Esophagus squamous epithelium (tissue), 5 donors: ENCODE measurements at places on chromosomes 7 and 10.

GRCh38 chr10:88534072-88534665 lies 48.9 kb downstream of the RNLS start:
- DNase-seq: no peak

DNA sequence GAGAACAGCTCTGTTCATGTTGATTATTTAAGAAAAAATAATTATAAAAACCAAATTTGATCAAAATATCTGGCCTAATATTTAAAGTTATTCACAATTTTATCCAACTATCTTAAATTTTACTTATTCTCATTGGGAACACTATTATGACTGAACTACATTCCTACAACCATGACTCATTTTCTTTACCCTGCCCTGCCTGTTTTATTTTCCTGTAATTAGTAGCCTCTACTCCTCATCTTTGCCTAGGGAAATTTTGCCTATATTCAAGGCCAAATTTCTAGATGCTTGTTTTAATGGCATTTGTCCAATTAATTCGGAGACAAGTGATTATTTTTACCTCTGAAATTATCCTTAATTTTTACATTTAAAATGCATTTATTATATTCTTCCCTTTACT lies 289.7 kb upstream of the TMEM229A start:
- DNase-seq: no peak

- no peak for DNase-seq
These were observed 64.8 kb downstream of the ITGB8 start for GRCh38 chr7:20395511-20395910.

DNA sequence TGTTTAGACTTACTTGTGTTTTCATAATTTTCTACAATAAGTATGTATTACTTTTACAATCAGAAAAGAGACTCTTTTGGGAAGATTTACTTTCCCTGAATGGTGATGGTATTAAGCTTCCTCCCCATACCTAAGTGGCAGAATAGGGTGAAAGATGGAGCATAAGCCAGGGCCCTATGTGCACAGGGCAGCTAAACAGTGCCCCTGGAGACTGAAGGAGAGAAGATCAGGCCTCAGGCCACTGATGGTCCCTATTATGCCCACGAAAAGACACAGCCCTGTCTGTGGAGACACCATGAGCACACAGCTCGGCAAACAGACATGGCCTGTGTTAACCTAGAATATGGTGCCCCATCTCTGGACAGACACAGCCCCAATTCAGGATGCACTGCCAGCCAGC lies 139.4 kb downstream of the OAT start:
- no peak for DNase-seq

- DNase-seq: no peak
These were observed 18.7 kb downstream of the TACR2 start for GRCh38 chr10:69397972-69398371.

DNA sequence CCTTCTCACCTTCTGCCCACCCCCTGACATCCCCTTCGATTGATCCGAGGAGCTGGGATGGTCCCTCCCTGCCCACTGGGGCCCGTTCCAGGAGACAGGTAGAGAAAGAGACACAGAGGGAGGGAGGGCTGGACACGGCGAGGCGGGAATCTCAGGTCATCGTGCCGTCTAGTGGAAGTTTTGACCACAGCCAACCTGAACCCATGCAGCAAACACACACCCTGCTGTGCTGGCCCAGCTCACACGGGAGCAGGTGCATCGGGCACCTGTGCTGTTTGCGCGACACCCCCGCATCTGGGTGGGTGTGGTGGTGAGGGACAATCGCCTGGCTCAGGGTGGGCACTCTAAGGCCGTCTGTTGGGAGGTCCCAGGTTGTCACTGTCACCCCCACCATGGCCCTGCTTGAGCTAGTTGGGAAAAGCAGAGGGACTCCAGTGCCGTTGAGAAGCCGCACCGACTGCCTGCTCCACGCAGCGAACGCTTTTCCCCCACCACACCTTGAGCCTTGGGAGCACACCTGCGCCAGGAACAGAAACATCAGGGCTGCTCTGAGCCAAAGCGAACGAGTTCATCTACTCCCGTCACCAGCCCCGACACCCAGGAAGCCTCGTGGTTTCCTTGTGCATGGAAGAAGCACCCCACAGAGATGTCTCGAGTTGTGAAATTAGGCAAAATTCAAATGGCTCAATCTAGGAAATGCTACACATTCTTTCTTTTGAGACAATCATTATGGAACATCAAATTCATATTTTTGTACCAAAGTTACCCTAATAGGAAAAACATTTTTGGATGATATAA lies 285.8 kb downstream of the DNAJB6 start:
- no peak for DNase-seq

- no peak for DNase-seq
These were observed 5.8 kb downstream of the GRIFIN start for GRCh38 chr7:2470204-2471021.

DNA sequence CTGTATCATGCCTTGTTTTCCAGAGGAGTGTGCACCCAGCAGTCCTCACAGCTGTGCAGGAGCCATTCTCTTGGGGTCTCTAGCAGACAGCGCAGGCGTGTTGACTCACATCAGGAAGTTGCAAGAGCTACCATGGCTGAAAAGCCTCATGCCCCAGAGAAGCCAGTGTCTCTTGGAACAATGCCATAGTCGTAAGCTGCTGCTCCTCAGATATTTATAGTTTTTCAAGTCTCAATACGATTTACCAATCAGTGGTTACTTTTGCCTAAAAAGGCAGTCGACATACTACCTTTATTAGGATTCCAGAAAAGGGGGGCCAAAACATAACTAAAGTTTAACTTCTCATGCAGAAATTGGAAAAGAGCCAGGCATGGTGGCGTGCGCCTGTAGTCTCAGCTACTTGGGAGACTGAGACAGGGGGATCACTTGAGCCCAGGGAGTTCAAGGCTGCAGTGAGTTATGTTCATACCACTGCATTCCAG lies 407.7 kb downstream of the PARD3 start:
- no peak for DNase-seq

DNA sequence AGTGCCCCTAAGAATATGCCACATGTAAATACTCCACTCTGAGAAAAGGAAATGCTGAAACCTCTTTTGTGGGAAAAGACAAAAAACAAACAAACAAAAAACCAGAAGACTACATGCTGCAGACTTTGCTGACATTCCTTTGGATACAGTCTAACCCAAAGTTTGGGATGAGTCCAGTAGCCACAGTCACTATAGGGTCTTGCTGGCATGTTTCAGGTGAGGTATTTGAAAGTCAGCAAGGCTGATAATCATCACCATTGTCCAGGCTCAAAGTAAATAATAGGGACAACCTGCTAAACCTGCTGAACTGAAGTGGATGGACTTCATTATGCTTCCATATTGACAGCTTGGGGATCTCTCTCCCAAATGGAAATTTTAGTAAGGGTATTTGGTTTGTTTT lies 1087.0 kb upstream of the LRRTM3 start:
- DNase-seq: no peak

- no peak for DNase-seq
These were observed 100.8 kb downstream of the C10orf90 start for GRCh38 chr10:126569513-126570244.

DNA sequence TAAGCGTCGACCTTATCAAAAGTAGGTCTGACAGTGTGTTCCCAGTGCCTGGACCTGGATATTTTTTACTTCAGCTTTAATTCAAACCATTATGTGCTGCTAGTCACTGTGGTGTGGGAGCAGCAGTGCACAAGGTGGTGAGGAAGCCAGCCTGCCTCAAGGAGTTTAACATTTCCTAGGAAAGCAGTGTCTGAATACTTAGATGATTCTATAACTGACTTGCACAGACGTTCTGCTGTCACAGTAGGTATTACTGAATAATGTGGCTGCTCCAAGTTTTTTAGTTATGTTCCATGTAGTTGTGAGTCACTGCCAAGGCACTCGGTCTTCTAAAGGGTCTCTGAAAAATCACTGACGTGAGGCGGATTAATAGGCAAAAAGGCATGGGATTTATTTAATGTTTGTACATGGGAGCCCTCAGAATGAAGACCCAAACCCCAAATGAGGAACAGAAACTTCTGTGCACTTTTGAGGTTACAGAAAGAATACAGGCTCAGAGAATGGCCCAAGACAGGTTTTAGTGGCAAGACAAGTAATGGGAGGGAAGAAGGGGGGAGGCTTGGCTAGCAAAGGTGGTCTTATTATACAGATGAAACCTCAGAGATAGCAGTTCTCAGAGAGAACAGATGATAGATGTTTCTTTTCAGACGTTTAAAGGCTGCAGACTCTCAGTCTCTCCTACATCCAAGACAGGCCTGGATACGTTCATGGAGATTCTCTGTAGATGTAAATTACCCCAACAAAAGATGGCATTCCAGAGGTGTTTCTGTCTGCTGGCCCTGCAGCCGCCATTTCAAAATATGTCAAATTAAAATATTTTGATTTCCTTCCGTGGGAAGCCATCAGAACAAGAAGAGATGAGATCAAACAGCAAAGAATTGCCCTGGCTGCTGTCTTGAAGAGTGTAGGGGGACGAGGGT lies 209.3 kb downstream of the SDK1 start:
- no peak for DNase-seq

DNA sequence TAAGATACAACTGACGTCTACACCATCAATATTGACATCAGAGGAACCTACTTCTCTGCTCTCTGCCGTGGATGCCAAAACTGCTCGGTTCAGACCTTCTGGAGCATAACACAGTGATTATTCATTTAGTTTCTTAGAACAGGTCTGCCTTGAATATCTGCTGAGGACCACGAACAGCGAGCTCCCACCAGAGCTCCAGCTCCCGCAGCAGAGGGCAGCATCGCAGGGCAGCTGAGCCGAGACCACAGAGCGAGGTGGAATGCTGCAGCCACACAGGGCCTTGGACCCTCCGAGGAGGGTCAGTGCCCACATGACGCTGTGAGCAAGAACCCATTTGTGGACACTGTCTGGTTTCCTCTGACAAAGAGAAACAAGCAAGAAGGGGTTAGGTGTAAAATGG lies 6.8 kb downstream of the VIPR2 start:
- no peak for DNase-seq

DNA sequence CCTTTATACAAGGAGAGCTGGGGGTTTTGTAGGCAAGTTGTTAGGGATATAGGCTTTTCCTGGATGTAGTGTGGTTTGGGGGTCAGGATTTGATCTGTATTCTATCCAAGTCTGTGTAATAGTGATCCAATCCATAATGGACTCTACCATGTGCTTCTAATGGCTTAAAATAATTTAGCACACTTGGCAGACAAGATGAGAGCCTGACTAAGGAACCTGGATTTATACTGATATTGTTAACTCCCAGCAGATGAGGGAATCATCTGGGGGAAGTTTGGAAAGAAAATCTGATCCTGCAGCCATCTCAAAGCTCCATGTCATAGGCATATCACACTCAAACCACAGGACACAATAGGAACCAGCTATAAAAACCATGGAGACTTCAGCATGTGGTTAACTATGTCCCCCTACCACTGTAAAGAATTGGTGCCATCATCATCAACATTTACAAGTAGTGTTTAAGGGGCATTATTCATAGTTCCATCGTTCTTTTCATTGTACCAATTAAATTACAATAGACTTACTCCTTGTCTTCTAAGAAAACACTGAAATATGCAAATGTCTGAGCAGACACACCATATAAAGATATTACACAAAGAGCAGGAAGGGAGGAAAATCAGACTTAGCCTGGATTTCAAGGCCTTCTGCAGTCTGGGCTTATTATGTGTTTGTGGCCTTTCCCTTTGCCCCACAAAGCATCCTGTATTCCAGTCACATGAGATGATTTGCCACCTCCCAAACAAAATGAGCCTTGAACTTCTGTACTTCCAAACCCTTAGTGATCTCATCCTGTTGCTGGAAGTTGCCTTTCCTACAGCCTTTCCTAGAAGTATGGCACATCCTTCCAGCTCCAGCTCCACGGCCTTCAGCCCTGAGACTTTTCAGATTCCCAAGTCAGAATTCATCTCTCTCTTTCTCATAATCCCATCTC lies 22.5 kb upstream of the HPS1 start:
- no peak for DNase-seq

- no peak for DNase-seq
These were observed 208.6 kb downstream of the LHFPL3 start for GRCh38 chr7:104536956-104537355.

GRCh38 chr7:29604702-29605101 lies 41.1 kb downstream of the PRR15 start:
- DNase-seq: no peak

DNA sequence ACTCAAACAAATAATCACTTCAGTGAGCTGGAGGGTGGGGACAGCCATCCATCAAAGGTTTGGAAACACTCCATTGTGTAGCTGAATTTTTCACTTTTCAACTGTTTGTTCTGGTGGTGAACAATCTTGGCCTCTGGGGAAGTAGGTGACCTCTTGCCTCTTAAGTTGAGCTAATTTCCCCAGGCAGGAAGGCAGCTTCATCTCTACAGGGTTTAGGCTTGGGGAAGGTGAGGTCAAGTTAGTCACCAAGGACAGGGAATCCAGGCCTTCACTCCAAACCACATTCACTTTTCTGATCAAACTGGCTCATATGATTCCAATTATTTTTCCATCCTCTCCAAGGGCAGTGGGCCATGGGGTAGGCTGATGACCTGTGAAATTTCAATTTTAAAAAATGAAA lies 138.3 kb upstream of the HABP2 start:
- no peak for DNase-seq

DNA sequence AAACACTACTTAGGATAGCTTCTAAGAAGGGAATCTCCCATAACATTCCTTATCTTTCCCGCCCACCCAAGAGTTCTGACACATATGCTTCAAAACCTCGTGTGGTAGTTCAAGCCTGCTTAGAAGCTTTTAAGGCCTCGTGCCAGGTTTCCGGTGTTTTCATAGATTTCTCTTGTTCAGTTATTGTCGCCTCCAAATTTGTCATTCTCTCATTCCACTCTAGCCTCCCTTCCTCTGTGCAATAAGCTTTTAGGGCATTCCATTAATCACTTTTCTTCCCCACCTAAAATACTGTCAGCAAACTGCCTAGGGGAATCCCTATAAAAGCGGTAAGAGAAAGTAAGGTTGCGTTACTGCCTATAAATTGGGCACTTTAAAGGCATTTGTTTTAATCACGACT lies 718 bp upstream of the BPGM start:
- DNase-seq: no peak

- DNase-seq: no peak
These were observed 20.9 kb upstream of the ICA1 start for GRCh38 chr7:8282871-8283270.

DNA sequence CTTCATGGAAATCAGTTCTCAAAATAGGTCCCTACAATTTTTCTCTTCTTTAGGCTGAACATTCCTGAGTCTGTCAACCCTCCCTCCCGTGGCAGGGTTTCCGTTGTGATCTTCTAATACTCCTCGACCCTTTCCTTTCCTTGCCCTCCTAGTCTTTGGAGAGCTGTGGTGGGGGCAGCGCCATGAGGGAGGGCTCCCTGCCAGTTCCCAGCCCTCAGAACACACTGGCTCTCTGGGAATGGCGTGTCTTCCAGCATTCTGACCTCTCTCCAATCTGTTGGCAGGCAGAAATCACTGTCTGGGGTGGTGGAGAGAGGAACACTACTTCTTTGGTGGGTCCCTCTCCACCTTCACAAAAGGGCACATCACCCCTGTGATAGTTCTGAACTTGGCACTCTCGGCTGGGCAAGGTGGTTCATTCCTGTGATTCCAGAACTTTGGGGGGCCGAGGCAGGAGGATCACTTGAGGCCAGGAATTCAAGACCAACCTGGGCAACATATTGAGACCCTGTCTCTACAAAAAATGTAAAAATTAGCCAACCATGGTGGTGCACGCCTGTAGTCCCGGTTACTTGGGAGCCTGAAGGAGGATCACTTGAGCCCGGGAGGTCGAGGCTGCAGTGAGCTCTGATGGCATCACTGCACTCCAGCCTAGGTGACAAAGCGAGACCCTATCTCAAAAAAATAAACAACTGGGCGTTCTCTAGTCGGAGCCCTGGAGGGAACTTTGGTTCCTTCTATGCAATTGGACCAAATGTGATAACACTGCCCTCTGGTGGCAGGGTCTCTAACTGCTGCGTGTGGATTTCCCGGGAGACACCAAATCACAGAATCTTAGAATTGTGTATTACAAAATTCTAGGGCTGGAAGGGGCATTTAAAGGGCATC lies 13.1 kb upstream of the ARPC1A start:
- DNase-seq: no peak
